ENCODE measurements at places on chromosomes 7 and 10.
A peak's percentile ranks its signal among the peaks of the same experiment; 100 is the strongest.

GRCh38 chr10:33819206-33819605 is 484.7 kb upstream of the NRP1 start:
- DNase-seq, result no peak

GRCh38 chr7:106112118-106112971 is at the start of gene SYPL1:
Gene SYPL1, minus strand, starts transcription at chr7:106112312. Its CDS starts 104 bp downstream, at chr7:106112208.
- peak; percentile 95 for DNase-seq

DNA sequence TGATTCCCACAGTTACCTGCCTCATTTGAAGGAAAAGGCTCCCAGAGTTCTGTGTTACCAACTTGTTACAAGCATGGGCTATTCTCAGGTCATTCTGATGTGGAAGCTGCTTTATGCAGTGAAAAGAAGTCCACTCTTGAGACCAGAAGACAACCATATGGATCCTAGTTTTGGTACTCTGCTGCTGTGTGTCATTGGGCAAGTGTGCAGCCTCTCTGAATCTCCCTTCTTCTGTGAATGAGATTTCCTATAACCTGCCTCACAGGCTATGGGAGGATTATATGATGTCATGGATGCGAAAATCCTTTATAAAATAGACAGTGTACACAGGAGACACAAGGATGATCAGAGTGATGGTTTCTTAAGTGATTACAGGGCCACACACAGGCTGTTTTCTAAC is 166.1 kb downstream of the ARID5B start:
- no peak for DNase-seq

DNA sequence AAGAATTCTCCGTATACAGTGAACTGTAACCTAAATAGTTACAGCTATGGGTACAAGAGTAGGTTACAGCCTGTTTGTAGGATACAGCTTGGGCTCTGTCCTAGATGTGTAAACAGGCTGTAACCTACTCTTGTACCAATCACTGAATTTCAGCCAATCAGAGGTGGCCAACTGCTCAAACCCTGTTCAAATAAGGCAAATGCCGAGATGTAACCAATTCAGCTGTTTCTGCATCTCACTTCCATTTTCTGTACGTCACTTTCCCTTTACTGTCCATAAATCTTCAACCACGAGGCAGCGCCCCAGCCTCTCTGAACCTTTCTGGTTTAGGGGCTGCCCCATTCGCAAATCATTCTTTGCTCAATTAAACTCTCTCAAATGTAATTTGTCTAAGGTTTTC is 8.3 kb upstream of the MMP21 start:
- DNase-seq, result no peak

GRCh38 chr7:28002638-28003037 is 178.0 kb downstream of the JAZF1 start:
- no peak for DNase-seq

- no peak for DNase-seq
Observed at GRCh38 chr7:84629640-84630318, 435.2 kb upstream of the SEMA3A start.

- no peak for DNase-seq
Observed at GRCh38 chr7:36396150-36396549, 6.5 kb downstream of the ANLN start.

- DNase-seq, result no peak
Observed at GRCh38 chr10:70690589-70690988, 18.3 kb downstream of the ADAMTS14 start.

DNA sequence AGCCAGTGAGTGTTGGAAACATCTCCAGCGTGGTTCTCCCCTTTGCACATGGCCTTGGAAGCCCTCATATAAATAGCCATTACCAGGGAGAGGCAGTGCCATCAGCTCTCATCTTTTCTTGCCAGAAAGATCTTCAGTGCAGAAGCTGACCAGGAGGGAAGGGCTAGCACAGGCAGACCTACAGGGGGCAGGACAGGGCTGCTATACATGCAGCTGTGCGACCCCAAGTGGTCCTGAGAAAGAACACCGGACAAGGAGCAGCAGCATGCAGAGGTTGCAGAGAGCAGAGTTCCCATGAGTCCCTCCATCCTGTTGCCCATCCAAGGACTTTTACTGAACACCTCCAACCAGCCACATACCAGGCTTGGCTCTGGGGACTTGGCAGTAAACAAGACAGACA is 17.1 kb downstream of the GRID1 start:
- DNase-seq, result no peak

GRCh38 chr10:109862041-109862440 is 61.3 kb downstream of the XPNPEP1 start:
- DNase-seq, result no peak

- DNase-seq, result no peak
Observed at GRCh38 chr10:77547307-77548050, 90.1 kb downstream of the KCNMA1 start.

DNA sequence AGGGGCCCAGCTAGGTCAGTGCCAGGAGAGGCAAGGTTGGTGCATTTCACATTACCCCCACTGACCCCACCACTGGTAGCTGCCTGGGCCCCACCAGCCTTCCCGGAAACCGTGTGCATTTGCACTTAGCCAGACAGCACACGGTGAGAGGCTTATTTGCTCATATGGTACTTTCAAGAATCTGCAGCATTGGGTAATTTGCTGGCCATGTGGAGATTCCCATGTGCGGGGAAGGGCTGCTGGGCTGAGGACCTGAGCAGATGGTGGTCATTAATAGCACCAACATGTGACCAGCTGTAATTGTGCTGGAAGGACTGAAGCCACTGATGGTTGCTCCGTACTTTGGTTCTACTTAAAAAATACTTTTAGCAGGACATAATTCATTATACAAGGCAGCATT is 323.8 kb downstream of the DPP6 start:
- no peak for DNase-seq
